ENCODE measurements at places on chromosomes 1 and 21. TPM values are rescaled to one million over a fixed set of nuclear protein-coding genes. Genes with fewer than 3 reads are reported as not detected.

Gene NES
- 34.3 TPM for total RNA-seq

Gene AVPR1B
- not detected for total RNA-seq

Gene AMY1A
- total RNA-seq: not detected

Gene KRTAP21-2
- not detected for total RNA-seq

All from gastroesophageal sphincter (tissue), 4 donors.